ENCODE measurements at places on chromosomes 7 and 10. TPM values are rescaled to one million over a fixed set of nuclear protein-coding genes. Genes with fewer than 3 reads are reported as not detected.

The NANOS1 gene
- 18.0 TPM for total RNA-seq

The NUDT13 gene
- 6.1 TPM for total RNA-seq

The ADCY1 gene
- 2.1 TPM for total RNA-seq

The SMKR1 gene
- total RNA-seq: 1.4 TPM

The LRIT1 gene
- not detected for total RNA-seq

The DIP2C gene
- 13.2 TPM for total RNA-seq

The NPFFR1 gene
- total RNA-seq: 0.05 TPM

All from Panc1 (cell line).